Dorsolateral prefrontal cortex (tissue), 122 donors: ENCODE measurements at places on chromosomes 13 and 19. TPM values are rescaled to one million over a fixed set of nuclear protein-coding genes. Genes with fewer than 3 reads are reported as not detected.
A peak's percentile ranks its signal among the peaks of the same experiment; 100 is the strongest.

ATP8A2 gene
- total RNA-seq = 70.0 TPM

- no peak for DNase-seq
These were observed 22.6 kb downstream of the FAM124A start for GRCh38 chr13:51244637-51245405.

ZNF682 gene
- 12.1 TPM for total RNA-seq

DNA sequence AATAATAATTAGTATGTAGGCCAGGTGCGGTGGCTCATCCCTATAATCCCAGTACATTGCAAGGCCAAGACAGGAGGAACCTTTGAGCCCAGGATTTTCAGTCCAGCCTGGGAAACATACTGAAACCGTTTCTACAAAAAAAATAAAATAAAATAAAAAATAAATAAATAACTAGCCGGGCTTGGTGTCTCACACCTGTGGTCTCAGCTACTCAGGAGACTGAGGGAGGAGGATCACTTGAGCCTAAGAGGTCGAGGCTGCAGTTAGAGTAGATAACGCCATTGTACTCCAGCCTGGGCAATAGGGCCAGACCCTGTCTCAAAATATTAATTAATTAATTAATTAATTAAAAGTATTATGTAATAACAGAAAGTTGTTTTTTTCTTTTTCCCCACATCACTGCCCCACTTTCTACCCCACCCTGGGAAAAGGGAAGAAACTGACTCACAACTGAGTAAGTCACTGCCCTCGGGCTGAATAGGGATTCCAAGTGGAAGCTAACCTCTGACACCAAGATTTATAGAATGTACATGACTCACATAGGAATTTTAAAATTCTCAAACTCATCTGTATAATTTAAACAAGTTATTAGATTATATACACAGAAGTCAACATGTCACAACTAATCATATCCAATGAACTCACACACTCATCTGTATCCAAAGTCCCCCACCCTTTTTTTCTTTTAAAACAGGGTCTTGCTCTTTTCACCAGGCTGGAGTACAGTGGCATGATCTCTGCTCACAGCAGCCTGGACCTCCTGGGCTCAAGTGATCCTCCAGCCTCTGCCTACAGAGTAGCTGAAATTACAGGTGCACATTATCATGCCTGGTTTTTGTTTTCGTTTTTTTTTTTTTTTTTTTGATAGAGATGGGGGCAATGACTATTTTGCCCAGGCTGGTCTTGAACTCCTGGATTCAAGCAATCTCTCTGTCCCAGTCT is 12.5 kb downstream of the ZNF611 start:
- no peak for DNase-seq

GRCh38 chr13:46962281-46962941 is 65.6 kb upstream of the HTR2A start:
- DNase-seq = no peak

SIGLEC10 gene
- total RNA-seq = 5.9 TPM

DNA sequence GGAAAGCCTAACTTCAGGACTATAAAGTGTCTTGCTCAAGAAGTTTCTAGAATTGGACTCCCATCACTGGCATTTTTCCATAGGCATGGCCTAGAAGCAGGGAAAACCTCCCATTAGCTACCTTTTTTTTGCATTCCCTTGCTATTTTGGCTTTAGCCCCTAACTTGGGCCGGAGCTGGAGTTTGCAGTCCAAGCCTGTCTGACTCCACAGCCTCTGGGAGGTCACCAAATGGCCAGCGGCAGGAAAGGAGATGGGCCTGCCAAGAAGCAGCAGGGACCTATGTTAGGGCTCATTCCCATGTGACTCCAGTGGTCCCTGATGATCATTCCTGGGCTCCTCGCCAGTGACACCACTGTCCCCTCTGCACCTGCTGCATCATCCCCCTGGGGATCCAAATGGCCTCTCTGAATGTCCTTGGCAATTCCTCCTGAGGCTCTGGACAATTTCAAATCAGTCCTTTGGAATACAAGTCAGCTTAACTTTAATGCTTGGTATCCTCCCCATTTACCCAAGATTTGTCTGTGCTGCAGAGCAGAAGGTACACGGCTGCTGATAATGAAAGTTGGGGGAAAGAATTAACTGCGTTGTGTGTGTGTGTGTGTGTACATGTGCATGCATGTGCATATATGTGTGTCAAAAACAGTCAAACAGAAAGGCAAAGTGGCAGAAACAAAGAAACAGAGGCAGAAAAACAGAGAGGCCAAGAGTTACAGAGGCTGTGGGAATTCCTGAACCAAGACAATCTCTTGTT is 69.8 kb upstream of the SERP2 start:
- no peak for DNase-seq

DNA sequence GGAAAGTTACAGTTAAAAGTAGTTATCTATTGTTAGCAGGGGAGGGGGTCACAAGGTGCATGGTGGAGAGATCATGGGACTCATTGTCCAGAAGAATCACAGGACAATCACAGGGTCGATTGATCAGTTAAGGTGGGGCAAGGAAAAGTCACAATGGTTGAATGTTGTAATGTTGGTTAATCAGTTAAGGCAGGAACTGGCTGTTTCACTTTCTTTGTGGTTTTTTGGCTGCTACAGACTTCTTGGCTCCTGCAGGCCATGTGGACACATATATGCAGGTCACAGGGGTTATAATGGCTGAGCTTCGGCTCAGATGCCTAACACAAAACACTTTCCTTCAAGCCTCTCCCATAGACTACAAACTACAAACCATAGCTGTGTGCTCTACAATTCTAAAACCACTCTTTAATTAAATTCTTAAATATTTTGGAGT is 6.9 kb upstream of the ZNF431 start:
- DNase-seq = no peak

CYP2A6 gene
- not detected for total RNA-seq

LRG1 gene
- 0.56 TPM for total RNA-seq

ZNF534 gene
- 4.8 TPM for total RNA-seq

LINGO3 gene
- total RNA-seq = 6.1 TPM

GZMM gene
- 0.82 TPM for total RNA-seq

GARIN5A gene
- total RNA-seq = 9.3 TPM

DNA sequence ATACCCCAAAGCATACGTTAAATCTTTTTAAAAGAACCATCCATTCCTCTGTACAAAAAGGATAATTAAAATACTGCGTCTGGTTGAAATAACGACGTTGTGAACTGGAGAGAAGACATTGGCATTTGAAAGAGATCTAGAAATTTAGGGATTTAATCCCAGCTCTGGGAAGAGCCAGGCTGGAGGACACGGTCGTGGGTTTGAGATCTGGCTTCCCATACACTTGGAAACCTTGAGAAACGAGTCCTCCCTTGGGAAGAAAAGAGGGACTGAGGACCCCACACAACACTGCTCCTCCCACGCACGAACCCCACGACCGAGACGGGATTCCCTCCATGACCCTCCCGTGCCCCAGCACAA is 625 bp downstream of the ZNF709 start:
- no peak for DNase-seq

DNAAF3 gene
- 1.3 TPM for total RNA-seq

- DNase-seq = no peak
These were observed 6.6 kb upstream of the GIPC1 start for GRCh38 chr19:14502334-14503092.

C13orf46 gene
- total RNA-seq = 4.3 TPM

GRCh38 chr13:112226320-112227002 is 149.7 kb upstream of the SPACA7 start:
- no peak for DNase-seq

DNA sequence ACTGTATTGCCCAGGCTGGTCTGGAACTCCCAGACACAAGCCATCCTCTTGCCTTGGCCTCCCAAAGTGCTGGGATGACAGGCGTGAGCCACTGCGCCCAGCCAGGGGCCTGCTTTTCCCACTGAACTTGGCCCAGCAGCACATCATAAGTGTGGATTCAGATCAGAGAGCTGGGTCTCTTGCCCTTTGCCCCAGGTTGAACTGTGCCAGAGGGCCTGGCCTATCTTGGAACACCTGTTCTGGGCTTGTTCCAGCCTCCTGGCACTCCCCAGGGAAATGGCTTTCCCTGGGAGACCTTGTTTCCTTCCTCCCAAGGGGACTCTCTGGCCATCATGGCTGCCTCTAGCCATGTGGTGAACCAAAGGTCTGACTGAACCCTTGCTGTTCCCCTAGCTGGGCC is 3.4 kb downstream of the CC2D1A start:
- DNase-seq = no peak

DNA sequence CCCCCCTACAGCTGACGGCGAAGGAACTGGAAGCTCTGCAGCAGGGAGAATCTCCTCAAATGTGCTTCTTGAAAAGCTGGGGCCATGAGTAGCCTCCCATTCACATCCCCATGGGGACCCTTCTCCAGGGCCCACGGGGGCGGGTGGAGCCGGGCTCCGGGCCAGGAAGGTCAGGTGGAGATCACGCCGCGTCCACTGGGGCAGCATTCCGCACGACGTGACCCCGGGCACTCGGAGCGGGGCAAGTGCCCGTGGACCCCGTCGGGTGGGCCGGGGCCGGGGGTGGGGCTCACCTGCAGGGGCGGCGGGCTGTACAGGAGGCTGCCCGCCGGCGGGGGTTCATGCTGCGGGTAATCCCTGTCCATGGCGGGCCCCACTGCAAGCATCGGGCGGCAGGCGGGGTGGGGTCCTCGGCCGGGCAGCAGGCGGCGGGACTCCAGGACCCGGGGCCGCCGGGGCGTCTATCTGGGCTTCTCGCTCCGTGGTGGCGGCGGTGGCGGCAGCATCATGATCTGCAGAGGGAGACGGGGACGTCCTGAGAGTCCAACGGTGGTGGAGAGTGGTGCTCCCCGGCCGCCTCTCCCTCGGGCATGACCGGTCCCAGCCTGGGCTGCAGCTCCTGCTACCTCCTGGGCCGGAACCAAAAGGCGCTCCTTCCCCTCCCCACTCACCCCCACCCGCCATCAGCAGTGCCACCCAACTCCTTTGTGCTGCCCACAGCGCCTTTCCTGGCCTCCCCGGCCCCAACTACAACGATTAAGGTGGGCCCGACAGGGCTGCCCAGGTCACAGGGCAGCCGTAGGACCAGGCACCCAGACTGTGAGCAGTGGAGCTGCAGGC is 20.0 kb downstream of the SBNO2 start:
- no peak for DNase-seq

GRCh38 chr19:12847159-12848139 is 9.1 kb downstream of the MAST1 start:
- peak; percentile 84 for DNase-seq

KLK2 gene
- not detected for total RNA-seq

QPCTL gene
- 11.8 TPM for total RNA-seq

LAIR1 gene
- 13.0 TPM for total RNA-seq

GRCh38 chr13:99327126-99327525 is 19.9 kb upstream of the GPR183 start:
- no peak for DNase-seq

- no peak for DNase-seq
These were observed 900 bp downstream of the PPP1R13L start for GRCh38 chr19:45403781-45404556.

DNA sequence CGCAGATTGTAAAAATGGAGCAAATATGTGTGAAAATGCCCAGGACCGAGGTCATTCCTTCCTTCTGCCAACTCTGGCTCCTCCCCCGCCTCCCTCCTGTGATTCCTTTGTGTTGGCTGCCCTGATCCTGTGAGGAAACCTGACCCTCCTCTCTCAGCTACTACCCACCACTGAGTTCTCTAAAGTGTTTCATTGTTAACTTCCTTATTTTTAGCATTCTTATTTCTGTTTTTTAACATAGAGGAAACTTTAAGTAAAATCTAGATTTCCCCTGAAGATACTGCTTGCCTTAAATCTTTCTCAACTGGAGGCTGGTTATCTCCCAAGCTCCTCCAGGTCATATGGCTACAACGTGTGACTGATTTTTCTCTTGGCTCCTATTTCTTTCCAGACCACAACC is 21.7 kb upstream of the FBXL3 start:
- DNase-seq = no peak
